ENCODE measurements at places on chromosomes 6 and 20.
A peak's percentile ranks its signal among the peaks of the same experiment; 100 is the strongest.

DNA sequence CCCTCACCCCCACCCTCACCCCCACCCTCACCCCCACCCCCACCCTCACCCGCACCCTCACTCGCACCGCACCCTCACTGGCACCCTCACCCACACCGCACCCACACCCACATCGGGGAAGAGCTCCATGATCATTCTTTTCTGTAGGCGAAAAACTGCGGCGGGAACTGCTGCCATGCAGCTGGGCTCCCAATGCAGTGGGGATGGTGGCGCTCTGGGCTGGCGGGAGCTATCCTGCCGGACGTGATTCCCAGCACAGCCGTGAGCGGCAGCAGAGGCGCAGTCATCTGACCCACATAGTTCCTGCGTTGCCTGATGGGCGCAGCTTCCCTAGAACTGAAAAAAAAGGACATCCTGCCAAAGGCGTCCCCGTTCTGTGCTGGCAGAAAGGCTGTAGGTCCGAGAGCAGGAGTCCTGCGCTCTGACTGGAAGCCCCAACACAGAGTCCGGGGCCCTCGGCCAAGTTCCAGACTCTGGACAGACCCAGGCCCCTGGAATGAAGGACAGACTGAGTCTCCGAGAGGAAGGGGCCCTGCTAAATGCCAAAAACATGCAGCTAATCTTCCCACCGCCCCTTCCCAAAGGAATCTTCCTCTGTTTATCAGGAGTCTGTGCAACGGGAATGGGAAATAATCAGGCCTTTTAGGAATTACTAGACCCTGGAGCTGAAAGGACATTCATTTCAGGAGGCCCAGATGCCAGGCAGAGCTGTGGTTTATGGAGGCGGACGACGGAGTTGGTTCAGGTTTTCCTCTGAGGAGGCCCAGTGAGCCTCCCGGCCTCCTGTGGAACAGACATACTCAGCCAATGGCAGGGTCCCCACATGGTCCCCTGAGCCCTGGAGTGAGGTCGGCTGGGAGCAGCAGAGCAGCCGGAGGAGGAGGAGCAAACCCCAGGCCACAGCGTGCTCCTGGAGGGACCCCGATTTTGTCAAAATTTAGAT is 14.1 kb upstream of the TCFL5 start:
- no peak for DNase-seq

DNA sequence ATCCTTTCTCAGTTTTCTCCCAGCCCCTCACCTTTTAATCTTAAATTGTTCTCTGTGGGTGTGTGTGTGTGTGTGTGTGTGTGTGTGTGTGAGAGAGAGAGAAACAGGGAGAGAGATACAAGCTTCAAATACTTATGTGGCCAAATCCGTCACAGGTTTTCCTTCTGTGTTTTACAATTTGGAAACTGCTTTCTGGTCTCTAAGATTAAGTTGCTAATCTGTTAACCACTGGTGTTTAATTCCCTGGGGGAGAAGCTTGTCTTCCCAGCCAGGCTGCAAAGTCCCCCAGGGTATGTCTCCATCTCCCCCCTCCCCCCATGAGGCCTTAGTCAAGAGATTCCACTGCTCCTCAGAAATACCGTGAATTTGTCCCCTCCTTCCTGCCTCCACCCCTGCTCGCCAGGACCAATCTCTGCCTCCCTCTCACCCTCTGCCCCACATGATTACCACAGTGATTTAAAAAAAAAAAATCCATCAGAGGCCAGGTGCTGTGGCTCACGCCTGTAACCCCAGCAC is 49.0 kb downstream of the RIPOR3 start:
- no peak for DNase-seq

- DNase-seq, result no peak
Observed at GRCh38 chr6:6851059-6851948, 256.5 kb upstream of the RREB1 start.

GRCh38 chr6:11798096-11798495 is 19.5 kb upstream of the ADTRP start:
- no peak for DNase-seq

DNA sequence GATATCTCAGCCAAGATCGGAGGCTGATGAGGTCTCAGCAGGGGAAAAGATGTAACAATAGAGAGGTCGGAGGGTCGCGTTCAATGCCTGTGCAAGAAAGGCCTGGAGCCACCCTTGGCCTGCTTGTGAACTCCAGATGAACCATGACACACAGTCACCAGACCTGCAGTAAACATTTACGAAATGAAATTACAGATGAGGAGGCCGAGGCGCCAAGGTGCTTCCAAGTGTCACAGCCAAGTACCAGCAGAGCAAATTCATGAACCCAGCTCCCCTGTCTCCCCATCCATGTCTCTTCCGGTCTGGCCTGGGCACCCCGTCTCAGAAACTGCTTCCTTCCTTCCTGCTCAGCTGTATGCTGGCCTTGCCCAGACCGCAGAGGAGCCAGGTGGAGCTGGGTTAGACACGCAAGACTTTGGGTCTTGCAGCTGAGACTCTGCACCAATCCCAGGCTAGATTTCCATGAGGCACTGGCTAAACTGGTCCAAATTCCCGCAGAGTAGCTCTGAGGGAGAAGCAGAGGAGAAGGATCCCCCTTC is 48.1 kb downstream of the CHMP4B start:
- DNase-seq, result no peak

GRCh38 chr6:11853678-11854407 is 75.2 kb upstream of the ADTRP start:
- DNase-seq, result no peak

DNA sequence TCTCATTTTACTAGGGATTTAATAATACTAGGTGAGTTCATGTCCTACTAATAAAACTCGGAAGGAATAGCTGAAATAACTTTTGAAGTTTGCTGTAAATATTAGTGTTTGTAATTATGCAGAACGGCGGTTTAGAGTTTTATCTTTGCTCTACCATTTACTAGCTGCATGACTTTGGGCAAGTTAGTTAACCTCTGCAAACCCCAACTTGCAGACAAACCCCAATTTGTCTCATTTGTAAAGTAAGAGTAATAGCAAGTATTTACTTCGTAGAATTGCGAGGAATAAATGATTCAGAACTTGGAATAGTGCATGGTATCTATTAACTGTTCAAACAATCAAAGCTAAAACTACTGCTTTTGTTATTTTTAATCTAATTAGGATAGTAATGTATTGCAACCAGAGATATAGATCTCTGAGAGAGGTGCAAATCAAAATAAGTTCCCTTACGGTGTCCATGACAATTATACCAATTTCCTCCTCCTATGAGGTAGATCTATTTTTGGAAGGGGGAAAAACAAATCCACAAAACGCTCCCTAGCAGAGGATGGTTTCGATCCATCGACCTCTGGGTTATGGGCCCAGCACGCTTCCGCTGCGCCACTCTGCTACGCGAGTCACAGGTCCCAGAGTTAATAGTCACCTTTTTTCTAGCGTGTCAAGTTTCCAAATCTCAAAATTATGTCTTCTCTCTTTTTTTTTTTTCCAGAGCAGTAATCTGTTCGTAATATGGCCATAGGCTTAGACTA is 35.1 kb upstream of the BTN3A2 start:
- no peak for DNase-seq

- no peak for DNase-seq
Observed at GRCh38 chr6:71929047-71929446, 42.7 kb downstream of the RIMS1 start.

DNA sequence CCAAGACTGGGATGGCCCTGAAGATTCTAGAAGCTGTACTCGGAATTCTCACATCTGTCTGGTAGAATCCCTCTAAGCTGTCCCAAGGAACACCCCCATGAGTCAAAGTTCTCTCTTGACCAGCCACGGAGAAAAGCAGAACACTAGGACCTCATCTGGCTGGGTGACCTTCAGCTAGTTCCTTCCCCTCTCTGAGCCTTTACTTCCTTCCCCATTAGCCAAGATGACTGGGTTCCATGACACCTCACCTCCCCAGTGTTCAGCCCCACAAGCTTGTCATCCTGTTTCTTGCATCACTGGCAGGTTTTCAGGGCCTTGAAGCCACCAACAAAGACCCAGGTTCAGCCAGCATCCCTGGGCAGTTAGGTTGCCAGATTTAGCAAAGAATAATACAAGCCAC is 47.8 kb downstream of the MAFB start:
- no peak for DNase-seq

GRCh38 chr6:14012313-14013030 is 87.7 kb downstream of the RNF182 start:
- DNase-seq, result no peak

GRCh38 chr20:37803438-37804307 is 99.3 kb upstream of the VSTM2L start:
- DNase-seq, result peak; percentile 18

GRCh38 chr20:23510000-23510590 is 19.2 kb downstream of the CST8 start:
- no peak for DNase-seq

GRCh38 chr6:42182101-42182500 is 8.9 kb downstream of the GUCA1A start:
- DNase-seq, result no peak

- no peak for DNase-seq
Observed at GRCh38 chr20:36154700-36155628, at the start of gene EPB41L1. TSS of gene EPB41L1 (plus strand) at chr20:36154740. CDS start at chr20:36173778, 19,038 bp downstream.

GRCh38 chr20:37319151-37319671 is 26.7 kb upstream of the SRC start:
- no peak for DNase-seq

GRCh38 chr6:112571488-112572270 is 224.5 kb downstream of the RFPL4B start:
- no peak for DNase-seq

GRCh38 chr6:116667623-116668022 is 943 bp downstream of the ZUP1 start:
- peak; percentile 44 for DNase-seq

DNA sequence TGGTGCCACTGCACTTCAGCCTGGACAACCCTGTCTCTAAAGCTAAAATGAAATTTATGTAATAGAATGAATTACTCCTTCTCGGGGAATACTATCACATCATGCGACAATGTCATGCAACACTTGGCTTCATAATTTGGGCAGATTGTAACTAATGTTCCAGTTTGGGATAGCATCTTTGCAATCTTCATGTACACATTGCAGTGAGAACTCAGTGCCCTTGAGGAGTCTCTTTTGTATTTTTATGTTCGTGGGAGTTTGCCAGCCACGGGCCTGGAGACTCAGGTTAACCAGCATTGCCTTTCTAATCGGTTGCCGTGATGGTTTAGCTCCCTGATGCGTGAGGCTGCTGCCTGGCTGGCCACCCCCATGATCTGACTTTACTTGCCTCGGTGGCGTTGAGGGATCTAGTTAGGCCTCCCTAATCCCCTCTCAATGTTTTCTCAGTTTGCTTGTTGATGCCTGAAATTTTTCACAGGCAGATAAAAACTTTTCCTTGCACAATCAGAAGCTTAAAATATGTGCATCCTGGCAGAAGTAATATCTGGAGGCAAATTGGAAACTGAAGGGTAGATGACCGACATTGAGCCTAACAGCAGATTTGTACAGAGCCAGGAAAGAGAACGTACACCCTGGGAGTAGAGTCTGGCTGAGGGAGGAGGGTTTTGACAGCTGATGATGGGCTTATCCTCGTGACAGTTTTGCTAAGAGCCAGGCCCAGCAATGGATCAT is 2.4 kb downstream of the GMPR start:
- DNase-seq, result no peak

GRCh38 chr6:14699803-14700601 is 545.9 kb upstream of the JARID2 start:
- no peak for DNase-seq

DNA sequence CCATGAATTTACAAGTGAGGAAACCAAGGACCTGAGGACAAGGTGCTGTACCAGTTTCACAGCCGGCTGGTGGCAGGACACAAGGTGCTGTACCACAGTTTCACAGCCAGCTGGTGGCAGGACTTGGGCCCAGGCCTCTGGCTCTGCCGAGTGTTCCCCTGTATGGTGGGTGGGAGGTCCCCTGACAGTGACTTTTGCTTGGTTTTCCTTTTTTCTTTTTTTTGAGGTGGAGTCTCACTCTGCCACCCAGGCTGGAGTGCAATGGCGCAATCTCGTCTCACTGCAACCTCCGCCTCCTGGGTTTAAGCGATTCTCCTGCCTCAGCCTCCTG is 212.4 kb downstream of the LY86 start:
- DNase-seq, result no peak

All from memory B cell (primary cell).